ENCODE measurements at places on chromosomes 11 and 22.
A peak's percentile ranks its signal among the peaks of the same experiment; 100 is the strongest.

- peak; percentile 99 for ATAC-seq
Measured at GRCh38 chr22:30485362-30485988, 13.7 kb upstream of the SEC14L3 start.

DNA sequence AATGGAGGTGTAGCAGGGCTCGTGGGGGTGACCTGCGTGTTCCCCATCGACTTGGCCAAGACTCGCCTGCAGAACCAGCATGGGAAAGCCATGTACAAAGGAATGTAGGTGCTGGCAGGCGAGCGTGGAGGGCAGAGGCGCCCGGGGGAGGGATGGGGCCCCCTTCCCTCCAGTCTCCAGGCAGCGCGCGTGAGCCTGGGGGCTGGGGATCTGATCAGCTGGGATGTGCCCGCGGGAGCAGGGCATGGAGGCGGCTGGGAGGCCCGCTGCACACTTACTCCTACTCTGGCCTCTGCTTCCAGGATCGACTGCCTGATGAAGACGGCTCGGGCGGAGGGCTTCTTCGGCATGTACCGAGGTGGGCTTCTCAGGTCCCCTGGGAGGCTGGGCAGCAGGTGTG is 17.8 kb downstream of the SLC25A18 start:
- ATAC-seq, result no peak

DNA sequence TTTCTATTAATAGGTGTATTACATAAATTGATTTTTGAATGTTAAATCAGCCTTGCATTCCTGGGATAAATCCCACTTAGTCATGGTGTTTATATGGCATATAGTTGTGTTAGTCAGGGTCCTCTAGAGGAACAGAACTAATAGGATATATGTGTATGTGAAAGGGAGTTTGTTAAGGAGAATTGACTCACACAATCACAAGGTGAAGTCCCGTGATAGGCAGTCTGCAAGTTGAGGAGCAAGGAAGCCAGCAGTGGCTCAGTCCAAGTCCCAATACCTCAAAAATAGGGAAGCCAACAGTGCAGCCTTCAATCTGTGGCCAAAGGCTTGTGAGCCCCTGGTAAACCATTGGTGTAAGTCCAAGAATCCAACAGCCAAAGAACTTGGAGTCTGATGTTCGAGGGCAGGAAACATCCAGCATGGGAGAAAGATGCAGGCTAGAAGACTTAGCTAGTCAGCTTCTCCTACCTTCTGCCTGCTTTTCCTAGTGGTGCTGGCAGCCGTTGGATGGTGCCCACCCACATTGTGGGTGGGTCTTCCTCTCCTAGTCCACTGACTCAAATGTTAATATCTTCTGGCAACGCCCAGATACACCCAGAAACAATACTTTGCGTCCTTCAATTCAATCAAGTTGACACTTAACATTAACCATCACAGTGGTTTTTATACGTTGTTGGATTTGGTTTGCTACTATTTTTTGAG is 12.9 kb downstream of the SFI1 start:
- no peak for ATAC-seq

DNA sequence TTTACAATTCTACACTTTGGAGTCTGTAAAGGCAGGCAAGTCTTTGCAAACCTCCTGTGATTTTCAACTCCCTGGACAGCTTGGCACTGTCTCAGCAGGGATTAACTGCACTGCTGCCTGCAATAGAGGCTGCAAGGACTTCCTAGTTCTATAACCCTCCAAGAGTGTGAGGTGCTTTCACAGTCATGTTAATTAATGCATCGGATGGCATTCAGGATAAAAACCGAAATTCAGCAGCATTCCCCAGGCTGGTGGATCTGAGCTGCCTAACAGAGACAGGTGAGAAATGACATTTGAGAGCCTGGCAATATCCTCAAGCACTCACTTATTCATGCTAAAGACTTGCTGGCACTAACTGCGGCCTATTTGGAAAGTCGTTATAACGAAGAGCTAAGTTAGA is 85.0 kb downstream of the LARGE1 start:
- no peak for ATAC-seq

GRCh38 chr22:25940479-25940878 is 198.5 kb downstream of the MYO18B start:
- no peak for ATAC-seq

- ATAC-seq, result no peak
Measured at GRCh38 chr11:6931146-6931713, 5.0 kb downstream of the ZNF215 start.

- ATAC-seq, result peak; percentile 92
Measured at GRCh38 chr22:39661842-39662685, 91.5 kb downstream of the CACNA1I start.

DNA sequence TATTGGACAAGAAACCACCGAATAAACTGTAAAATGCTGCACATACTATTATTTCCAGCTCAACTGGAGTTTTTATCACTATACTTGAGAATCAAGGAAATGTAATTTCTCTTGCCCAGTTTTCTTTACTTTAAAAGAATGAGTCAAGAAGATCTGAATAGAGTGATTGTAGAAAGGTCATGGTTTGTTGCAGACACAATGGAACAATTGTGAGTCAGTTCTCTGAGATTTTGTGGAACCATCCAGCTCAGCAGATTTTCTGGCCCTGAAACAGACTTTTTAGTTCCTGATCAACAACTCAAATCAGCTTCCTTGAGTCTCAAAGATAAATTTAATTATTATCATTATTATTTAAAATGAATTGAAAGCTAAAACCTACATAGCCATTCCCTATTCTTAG is 1.3 kb downstream of the TCN1 start:
- peak; percentile 69 for ATAC-seq
